ENCODE measurements at places on chromosomes 7 and 10.

- DNase-seq: peak; percentile 66
These were observed 109.2 kb downstream of the DPY19L1 start for GRCh38 chr7:34928052-34928451.

GRCh38 chr10:8378198-8378983 is 323.9 kb downstream of the GATA3 start:
- no peak for DNase-seq

- no peak for DNase-seq
These were observed 148.7 kb downstream of the WDR11 start for GRCh38 chr10:120999868-121000267.

- no peak for DNase-seq
These were observed 59.9 kb upstream of the TM9SF3 start for GRCh38 chr10:96646751-96647166.

DNA sequence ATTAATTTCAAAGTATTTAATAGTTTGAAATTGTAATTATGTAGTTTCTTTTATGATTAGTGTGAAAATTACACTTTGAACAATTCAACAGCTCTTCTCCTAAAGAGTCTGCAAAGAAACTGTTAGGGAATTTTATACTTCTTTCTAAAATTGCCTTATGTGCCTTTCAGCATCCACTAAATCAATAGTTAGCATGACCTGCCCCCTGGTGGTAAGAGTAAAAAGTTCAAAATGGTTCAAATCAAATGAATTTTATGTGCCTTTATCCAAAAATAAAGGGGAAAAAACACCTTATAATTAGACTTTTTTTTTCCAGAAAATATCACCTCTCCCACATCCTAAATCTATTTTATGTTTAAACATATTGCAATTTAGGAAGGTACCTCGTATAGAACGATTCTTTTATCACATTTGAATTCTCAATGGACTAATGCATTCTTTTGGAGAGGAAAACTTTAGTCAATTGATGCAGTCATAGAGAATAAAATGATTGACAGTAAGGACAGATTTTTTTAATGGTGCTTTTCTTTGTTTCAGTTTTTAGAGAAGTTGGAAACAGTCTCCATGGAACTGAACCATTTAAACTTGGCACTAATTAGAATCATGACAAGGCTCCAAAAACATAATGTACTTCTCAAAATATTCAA is 163.7 kb downstream of the SEMA3D start:
- DNase-seq: peak; percentile 14
